ENCODE measurements at places on chromosomes 1 and 21.

DNA sequence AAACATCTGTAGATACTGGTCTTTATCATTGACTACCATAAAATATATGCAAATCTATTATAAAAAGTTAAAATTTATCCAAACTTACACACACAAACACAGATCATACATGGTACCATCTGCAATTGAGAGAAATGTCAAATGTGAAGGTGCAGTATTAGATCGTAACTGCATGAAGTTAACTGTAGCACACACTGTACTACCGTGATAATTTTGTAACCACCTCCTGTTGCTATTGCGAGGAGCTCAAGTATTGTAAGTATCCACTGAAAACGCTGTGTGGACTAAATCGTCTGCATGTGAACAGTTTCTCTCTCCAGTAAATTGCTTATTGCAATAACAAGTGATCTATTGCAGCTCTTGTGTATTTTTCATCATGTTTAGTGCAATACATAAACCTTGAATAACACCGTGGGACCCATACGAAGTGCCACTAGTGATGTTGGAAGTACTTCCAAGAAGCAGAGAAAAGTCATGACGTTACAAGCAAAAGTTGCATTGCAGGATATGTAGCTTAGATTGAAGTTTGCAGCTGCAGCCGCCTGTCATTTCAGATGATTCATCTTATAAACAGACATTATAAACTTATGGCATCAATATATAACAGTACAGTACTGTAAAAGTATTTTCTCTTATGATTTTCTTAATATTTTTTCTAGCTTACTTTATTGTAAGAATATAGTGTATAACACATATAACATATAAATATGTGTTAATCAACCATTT lies 172.9 kb downstream of the SDCCAG8 start:
- no peak for DNase-seq

DNA sequence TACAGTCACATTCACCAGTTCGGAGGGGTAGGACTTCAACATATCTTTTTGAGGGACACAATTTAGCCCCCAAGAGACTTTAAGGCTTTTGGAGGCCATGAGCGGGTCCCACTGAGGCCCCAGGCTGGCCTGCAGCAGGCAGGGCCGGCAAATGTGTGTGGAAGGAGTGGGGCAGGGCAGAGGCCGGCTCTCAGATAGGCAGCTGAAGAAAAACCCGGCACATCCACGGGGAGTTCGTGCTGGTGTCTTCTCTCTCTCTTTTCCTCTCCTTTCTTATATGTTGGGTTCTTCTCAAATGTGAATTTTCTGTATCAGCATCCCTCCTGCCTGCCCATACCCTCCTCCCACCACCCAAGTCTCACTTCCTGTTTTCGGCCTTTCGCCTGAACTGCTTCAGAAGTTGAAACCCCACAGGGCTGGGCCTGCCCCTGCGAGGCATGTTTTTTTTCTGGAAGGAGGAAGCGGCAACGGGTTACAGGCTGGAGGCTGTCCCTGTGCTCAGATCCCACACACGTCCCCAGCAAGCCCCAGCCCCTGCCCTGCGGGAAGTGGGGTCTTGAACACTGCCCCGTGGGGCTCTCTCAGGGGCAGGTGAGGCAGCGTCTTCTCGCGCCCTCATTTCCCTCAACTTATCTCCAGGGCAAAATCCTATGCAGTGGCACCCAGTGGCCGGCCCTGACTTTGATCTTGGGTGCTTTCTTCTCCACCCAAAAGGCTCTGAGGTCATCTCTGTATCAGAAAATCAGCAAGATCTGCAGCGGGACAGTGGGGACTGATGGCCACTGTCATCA lies 9.7 kb upstream of the UMODL1 start:
- DNase-seq, result no peak

- no peak for DNase-seq
Observed at GRCh38 chr1:15915991-15916390, 59.9 kb downstream of the ZBTB17 start.

DNA sequence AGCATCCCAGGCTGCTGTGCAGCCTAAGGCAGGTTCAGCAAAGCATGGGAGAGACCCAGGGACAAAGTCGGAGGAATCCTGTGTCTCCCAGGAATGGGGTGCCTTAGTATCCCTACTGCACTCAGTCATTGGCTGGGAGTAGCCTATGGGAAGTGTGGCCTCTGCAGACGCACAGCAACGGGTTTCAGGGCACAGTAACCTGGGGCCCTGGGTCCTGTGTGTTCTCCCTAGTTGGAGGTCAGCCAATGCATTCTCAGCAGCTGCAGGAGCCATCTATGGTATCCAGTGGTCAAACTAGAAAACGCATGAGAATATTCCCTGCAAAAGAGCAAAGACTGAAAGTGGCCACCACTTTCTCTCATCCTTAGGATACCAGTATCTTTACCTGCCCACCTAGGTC lies 13.7 kb upstream of the C1orf21 start:
- DNase-seq, result no peak

DNA sequence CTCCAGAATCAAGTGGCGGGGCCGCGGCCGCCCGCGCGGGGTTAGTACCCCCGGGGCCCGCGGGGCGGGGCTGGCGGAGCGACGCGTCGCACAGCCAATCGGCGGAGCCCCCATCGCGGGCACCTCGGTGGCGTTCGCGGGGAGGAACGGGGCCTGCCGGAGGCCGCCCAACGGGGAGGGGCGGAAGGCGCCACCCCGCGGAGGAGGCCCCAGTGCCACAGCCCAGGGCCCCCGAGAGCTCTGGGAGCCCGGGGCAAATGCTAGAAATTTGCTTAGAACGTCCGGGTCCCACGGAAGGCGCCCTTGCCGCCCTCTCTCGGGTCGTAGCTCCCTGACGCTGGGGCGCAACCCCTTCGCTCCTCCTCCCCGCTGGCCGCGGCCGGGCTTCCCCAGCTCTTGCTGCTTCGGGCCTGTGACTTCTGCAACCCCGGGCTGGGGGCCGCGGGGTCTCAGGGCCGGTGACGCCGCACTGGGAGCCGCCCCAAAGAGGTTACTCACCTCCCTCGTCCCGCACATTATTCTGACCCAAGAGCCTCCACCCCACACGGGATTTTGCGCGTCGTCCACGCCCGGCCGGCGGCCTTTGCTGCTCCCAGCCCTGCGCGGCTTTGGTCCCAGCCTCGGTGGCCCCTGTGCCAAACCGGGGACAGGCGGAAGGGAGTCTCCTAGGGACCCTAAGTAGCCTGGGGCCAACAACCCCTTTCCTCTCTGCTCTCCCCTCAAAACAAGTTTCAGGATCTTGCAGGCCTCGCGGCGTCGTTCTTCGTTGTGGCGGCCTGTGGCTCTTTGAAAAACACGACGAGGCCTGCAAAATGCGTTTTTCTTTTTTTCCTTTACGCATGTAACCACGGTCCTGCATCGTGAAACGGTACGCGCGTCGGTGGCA lies at the start of gene RUNX3:
TSS of gene RUNX3 (minus strand) at position 17 of the 886 bp plus-strand sequence. CDS start 408 bp downstream, outside the sequence.
- DNase-seq, result peak; percentile 90

All from stimulated activated CD4-positive, alpha-beta T cell treated with anti-CD3 and anti-CD28 coated beads, Interleukin-2, amount 100 ng/mL, for 48 hours (primary cell).